ENCODE measurements at places on chromosomes 4 and X.
A peak's percentile ranks its signal among the peaks of the same experiment; 100 is the strongest.

DNA sequence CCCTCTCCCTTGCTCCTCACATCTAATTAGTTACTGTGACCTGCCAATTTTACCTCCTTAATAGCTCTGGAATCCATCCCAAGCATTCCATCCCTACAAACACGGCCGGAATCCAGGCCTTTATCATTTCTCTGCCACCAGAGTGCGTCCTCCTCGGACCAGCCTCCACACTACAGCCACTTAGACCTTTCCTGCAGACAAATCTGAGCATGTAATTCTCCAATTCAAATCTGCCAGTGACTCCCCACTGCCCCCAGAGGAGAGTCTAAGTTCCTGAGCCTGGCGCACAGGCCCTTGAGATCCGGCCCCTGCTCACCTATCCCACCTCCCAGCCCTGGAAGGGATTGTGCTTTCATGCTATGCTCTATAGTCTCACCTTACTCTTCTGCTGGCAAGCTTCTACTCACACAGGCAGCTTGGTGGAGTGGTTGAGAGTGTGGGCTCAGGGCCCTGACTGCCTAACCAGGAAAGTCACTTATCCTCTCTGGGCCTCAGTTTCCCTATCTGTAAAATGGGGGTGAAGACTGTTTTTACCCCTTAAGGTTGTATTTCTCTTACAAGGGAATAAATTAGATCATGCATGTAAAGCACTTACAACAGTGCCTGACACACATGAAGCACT is 31.2 kb downstream of the PJA1 start:
- peak; percentile 69 for DNase-seq

DNA sequence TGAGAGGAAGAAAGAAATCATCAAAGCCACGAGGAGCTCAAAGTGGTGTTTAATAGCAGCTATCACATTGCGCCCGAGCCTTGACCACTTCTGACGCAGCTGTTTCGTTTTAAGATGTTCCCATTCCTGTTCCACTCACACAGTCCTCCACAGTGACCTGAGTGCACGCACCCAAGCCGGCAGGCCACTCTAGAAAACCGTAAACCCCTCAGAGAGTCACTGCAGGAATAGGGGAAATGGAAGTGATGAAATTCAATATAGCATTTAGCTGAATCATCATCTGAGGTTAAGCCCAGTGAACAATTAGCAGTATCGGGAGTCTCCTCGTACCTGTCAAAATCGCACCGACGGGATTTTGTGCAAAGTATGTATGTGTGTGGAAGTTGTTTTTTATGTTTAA is 17.9 kb upstream of the HAND2 start:
- no peak for DNase-seq

- DNase-seq = no peak
Observed at GRCh38 chr4:161061046-161061445, 1102.8 kb downstream of the FSTL5 start.

GRCh38 chrX:9114245-9114644 is 80.3 kb upstream of the FAM9B start:
- DNase-seq = no peak

DNA sequence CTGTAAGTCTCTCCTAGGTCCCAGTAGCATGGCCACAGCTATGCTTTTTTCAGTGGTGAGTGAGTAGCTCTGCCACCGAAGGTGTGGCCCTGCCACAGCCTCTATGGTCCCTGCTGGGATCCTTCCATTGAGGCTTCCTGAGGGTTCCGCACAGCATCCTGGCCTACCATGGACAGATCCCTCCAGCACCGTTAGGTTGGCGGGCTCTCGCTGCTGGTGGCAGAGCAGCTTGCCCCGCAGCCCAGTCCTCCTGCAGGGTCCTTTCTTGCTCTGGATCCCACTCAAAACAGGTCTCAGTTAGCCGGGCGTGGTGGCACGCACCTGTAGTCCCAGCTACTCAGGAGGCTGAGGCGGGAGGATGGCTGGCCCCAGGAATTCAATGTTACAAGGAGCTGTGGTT is 2.4 kb upstream of the PDZD4 start:
- DNase-seq = no peak

- no peak for DNase-seq
Observed at GRCh38 chr4:128068918-128069317, 7.8 kb downstream of the LARP1B start.

DNA sequence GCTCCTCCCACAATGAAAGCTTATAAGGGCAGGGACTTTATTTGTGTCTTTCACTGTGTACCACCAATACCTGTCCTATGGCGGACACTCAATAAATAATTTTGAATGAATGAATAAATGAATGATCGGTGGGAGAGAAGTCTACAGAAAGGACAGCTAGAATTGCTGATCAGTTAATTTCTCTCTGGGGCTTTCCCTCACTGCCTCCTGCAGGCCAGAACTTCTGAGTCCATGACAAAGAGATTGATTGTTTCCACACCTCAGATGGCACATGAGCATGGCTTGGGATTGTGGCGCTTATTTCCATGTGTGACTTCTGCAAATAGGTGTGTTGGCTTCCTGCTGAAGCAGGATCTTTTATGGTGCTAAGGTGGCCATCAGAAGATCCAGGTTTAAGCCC is 6.3 kb downstream of the FAM47E start:
- no peak for DNase-seq
